ENCODE measurements at places on chromosomes 7 and 10.
A peak's percentile ranks its signal among the peaks of the same experiment; 100 is the strongest.

DNA sequence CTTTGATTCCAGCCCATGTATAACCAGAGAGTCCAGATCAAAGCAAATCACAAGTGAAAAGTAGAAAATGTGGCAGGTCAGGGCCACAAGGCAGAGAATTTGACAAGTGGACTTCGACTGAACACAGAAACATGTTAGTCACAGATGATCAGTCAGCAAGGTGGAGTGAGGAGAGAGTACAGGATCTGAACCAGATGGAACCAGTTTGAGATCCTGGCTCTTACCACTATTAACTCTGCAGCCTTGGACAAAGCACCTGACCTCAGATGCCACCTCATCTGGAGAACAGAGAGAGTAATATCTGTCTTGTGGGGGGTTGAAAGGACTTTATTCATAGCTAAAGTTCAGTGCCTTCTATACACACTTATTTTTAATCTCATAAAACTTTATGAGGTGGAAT, 4.4 kb downstream of the MRLN start:
- no peak for DNase-seq

DNA sequence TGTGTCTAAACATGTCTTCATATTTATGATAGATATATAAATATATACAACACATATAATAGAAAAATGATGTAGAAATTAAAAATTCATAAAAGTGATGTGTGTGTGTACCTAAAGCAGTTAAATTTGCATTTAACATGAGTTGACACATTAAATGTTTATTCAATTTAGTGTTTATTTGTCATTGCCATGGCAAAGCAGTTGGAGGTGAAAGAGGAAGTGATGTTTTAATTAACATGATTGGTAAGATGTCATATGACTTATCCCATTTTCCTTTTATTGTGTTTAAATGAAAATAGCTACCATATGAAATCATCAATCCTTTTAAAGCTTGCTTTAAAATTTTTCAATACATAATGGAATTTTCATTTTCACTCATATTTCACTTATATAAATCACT, 452.6 kb downstream of the SUGCT start:
- no peak for DNase-seq

- DNase-seq = peak; percentile 26
Observed at GRCh38 chr7:157397731-157398691, 61.2 kb downstream of the DNAJB6 start.

DNA sequence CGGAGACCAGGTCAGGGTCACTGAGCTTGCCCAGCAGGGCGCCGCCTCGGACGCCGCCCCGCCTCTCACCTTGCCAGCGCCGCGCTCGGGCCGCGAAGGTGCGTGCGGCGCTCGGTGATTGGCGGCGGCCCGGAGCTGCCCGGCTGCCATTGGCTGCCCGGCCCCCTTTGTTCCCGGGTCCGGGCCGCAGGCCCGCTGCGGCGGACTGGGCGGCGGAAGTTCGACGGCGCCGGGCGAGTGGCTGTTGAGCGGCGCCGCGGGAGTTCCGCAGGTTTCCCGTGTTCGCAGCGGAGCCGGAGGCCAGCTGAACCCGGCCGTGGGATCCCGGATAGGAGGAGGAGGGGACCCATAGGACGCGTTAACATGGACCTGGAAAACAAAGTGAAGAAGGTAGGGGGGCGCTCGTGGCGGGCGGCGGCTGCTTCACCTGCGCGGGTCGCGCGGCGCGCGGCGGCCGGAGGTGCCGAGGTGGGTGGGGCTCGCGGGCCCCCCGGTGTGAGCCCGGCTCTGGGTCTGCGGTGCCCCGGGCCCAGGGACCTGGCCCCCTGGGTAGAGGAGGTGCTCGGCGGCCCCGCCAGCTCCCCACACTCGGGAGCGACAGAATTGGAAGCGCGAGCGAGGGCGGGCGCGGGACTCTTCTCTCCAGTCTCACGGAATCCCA, at the start of gene TES:
Gene TES (plus strand): TSS at position 195 of the 661 bp plus-strand sequence. CDS start 169 bp downstream, at position 364.
- peak; percentile 74 for DNase-seq

DNA sequence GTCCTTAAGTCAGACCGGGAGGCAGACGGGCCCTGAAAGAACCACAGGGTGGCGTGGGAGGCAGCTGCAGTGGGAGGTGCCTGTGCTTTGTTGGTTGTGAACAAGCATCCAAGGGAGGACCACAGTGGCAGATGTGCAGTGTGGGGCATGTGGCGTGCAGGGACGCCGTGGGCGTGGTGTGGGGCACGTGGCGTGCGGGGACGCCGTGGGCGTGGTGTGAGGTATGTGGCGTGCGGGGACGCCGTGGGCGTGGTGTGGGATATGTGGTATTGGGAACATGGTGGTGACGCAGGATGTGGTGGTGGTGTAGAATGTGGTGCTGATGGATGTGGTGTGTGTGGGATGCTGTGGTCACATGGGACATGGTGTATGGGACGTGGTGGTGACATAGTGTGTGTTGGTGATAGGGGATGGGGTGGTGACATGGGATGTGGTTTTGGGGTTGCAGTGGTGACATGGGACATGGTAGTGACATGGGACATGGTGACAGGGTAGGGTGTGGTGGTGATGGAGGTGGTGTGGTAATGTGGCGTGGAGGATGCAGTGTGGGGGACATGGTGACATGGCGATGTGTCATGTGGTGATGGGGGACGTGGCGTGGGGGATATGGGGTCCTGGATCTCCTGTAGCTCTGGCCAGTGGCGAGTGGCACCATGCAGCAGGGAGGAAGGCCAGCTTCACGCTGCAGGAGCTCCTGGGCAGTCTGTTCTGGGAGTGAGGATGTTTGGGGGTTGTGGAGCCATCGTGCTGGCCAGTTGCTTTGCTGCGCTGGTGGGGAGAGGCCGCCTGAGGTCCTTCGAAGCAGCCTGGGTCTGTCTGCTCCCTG, 78.8 kb downstream of the INPP5A start:
- peak; percentile 33 for DNase-seq

- no peak for DNase-seq
Observed at GRCh38 chr10:78550090-78550489, 516.4 kb downstream of the RPS24 start.

DNA sequence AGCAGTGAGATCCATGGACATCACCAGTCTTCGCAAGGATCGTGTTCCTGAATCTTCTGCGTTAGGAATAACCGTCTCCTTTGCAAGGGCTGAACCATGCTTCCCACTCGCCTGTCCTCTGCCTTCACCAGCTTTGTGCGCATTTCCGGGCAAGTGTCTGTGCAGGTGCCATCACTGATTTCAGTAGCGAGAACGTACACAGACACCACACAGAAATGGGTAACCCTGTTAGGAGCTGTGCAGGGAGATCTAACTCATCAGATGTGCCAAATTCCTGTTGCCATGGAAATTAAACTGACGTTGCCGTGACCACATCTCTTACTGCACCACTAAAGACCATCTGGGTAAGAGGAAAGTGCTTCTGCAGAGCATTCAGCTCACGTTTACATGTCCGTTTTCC, 146.3 kb downstream of the DIP2C start:
- DNase-seq = no peak

GRCh38 chr7:2523941-2524807, 4.6 kb downstream of the LFNG start:
- DNase-seq = no peak

GRCh38 chr10:11359869-11360268, 251.6 kb downstream of the USP6NL start:
- no peak for DNase-seq

- DNase-seq = no peak
Observed at GRCh38 chr10:12583891-12584595, 234.7 kb downstream of the CAMK1D start.

DNA sequence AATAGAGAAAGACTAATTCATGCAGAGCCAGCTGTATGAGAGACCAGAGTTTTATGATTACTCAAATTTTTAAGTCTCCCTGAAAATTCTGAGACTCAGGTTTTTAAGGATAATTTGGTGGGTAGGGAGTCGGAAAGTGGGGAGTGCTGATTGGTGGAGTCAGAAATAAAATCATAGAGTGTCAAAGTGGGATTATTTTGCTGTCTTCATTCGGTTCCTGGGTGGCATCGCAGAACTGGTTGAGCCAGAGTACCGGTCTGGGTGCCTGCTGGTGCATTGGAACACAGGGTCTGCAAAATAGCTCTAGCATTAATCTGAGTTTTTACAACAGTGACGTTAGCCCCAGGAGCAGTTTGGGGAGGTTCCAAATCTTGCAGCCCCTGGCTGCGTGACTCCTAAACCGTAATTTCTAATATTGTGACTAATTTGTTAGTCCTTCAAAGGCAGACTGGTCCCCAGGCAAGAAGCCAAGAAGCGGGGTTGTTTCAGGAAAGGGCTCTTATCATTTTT, 32.4 kb downstream of the GPRIN2 start:
- no peak for DNase-seq

DNA sequence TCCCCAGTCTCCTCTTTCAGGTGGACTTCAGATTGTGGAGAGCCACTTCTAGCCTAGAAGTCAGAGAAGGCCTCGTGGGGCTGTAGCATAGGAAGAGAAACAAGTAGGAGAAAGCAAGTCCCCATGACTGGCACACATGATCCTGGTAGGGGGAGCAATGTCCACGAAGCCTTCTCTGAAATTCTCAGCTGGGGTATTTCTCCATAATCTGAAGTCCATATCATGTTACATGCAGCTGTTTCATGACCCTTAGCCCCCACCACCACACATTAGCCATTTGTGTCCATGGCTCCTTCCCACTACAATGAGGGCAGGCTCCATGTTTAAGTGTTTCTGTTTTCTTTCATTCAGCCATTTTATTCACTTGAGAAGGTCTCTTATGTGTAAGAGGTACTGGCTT, 43.2 kb downstream of the LAMB4 start:
- DNase-seq = no peak

- DNase-seq = no peak
Observed at GRCh38 chr7:127881564-127881963, 149.7 kb downstream of the LRRC4 start.

DNA sequence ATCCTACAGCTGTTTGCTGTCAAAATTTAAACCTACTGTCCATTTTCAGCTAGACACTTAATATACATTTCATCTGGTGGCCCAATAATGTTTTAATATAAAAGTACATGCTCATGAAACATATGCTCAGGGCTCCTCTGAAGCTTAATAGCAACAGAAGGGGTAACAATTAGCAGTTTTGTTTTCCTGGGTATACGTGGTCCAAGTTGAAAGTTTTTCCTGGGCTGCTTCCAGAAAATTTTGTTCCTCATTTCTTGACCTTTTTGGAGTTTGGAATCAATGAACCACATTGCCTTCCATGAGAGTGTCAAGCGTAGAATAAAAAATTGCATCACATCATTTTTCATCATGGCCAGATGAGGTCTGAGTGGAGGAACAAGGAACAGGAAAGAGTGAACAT, 537.3 kb upstream of the MGMT start:
- DNase-seq = no peak

DNA sequence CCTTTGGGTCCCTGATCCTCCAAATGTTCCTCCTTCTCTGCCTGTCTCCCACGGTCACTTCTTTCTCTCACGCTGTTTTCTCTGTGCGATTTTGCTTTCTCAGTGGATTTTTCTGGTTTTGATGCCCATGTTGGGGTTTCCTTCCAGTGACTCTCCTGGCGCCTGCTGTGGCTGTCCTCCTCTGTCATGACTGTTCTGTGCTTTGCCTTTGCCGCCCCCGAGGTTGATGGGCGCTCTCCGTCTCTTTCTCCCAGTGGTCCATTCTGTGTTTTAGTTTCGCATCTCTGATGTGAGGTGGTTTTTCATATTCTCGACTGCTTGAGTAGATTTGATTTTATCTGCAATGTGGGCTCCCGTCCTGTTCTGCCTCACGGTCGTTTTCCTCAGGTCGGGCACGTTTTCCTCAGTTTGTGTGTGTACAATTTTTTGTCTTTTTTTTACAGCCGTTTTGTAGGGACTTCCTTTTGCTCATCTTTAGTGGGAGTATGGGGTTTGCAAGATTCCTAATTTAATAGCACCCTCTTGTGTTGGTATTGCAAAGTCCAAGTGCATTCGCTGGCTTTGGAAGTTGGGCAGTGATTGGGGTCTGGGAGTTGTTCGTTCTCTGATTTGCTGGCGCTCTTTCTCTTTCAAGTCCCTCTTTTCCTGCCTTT, 100.0 kb downstream of the INPP5A start:
- peak; percentile 27 for DNase-seq

DNA sequence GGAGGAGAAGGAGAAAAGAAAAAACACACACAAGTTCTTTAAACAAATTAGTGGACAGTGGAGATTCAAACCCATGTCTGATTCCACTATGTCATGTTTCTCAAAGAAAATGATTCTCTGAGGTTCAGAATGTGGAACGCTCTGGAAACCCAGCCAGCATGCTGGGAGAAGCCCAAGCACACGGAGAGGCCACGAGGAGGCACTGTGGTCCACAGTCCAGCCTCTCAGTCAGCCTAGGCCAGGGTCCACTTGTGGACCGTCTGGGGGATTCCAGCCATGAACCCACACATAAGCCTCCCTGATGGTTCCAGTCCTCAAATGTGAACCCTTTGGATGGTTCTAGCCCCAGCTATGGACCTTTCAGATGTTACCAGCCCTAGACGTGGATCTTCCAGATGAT, 73.4 kb downstream of the CAV1 start:
- DNase-seq = no peak

DNA sequence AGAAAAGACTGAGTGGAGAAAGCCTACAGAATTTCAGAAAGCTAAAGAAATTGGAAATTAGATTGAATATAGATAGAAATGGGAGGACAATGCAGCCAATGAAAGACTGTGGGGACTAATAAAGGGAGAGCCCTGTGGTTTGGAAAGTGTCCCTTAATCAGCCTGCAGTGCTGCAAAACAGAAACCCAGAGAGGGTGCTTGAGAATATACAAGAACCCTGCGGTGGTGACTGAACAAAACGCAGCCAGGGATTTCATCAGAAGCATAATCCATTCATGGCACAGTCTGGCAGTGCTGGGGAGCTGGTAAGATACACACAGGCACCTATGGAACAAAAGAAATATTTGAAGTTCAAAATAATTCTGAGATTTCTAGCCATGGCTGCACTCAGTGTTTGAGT, 19.1 kb downstream of the CEP41 start:
- DNase-seq = peak; percentile 48

DNA sequence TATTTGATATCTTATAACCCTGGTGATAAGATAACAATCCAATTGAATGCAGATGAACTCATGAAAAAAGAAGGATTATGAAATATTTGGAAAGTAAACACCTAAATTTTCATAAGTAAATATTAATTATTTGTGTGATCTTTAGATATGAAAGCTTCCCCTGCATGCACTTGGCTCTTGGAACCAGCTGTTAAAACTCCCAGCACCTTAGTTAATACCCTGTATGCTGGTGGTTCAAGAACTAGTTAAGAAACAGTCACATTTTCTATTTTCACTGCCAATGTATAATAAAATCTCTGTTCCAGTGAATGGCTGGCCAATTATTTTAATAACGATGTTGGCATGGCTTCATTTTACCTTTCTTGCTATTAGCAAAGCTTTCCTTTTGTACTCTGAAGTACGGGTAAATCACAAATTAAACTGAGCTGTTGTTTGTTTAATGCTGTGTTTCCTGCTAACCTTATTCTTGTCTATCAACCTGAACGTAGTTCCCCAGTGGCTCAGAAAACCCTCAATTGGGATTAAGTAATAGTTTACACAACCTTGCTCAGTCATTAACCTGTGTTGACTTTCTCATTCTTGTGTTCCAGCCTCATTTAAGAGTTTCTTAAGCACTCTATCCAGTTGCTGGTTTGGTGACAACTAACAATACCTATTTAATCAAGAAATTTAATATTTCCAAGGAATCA, 38.9 kb downstream of the MET start:
- DNase-seq = no peak

- DNase-seq = no peak
Observed at GRCh38 chr10:21475393-21475792, 50.1 kb downstream of the SKIDA1 start.

All from activated CD4-positive, alpha-beta T cell treated with anti-CD3 and anti-CD28 coated beads, Interleukin-2, Interleukin-4, amounts not matched to agents 100 ng/mL and 50 ng/mL, durations not matched to agents 16 hours and 8 hours (primary cell).